NCI-H2081 (cell line): ENCODE measurements at places on chromosomes 1 and 21.

GRCh38 chr1:75087278-75087677 lies 46.9 kb upstream of the LHX8 start:
- DNase-seq: no peak

DNA sequence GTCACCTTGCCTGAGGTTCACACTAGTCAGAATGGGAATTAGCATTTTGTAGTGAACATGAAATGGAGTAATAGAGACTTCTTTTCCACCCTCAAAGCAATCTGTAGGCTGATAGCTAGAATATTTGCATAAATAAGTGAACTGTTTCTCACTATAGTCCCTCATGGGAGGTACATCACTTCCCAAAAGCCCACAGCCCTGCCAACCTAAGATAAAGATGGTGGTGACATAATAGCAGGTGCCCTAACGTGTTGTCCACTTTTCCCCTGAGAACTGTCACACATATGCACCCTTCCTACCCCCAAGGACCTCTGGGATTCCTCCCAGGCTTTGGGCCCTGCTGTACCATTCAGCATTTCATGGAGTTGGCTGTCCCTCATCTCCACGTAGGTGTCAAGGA lies 4.4 kb downstream of the TMEM35B start:
- DNase-seq: no peak

DNA sequence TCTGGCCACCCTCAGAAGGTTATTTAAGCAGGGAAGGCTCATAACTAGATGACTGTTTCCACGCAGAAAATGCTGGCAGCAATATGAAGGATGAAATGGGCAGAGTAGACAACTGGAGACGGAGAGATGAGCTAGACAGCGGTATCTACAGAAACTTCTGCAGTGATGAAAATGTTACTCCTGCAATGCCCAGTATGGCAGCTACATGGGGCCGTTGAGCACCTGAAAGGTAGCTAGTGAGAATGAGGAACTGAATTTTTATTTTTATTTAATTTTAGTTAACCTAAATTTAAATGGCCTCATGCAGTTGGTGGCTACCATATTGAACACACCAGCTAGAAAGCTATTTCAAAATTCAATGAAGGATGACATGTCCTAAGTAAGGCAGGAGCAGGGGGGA lies 27.3 kb downstream of the SIPA1L2 start:
- DNase-seq: no peak

- peak; percentile 76 for DNase-seq
Measured at GRCh38 chr1:2199042-2199810, 4.7 kb upstream of the FAAP20 start.

- no peak for DNase-seq
Measured at GRCh38 chr1:244273845-244274619, 177.7 kb downstream of the ADSS2 start.

DNA sequence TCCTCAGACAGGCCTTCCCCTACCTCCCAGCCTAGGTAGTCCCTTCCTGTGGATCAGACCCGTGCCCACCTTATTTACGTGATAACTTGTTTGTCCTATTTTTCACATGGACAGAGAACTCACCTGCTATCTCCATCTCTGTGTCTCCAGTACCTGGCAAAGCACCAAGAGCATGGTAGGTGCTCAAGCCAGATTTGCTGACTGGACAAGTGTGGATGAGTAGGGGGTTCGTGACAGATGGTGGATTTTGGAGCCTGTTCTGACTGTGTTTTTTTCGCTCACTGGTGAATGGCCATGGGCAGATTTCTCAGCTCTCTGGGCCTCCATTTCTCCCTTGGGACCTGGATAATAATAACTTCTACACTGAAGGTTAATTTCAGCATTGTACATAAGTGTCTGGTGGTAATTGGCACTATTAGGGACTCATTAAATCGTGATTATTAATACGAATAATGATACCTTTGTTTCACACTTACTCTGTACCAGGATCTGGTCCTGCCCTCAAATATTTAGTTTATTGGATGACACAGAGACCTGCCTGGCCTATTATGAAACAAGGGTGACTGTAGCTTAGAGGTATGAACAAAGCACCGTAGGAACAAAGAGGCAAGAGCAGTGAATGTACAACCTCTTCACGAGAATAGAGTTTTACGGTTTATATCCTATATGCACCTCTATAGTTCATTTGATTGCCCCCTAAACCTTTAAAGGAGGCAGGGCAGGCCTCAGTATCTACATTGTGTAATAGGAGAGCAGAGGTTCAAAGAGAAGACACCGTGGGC lies 24.5 kb upstream of the SLC26A9 start:
- DNase-seq: no peak

- no peak for DNase-seq
Measured at GRCh38 chr1:160471253-160471652, 51.8 kb downstream of the SLAMF6 start.

- no peak for DNase-seq
Measured at GRCh38 chr1:160451119-160451858, 50.9 kb downstream of the VANGL2 start.

- DNase-seq: no peak
Measured at GRCh38 chr1:40036574-40036973, 4.0 kb upstream of the CAP1 start.

DNA sequence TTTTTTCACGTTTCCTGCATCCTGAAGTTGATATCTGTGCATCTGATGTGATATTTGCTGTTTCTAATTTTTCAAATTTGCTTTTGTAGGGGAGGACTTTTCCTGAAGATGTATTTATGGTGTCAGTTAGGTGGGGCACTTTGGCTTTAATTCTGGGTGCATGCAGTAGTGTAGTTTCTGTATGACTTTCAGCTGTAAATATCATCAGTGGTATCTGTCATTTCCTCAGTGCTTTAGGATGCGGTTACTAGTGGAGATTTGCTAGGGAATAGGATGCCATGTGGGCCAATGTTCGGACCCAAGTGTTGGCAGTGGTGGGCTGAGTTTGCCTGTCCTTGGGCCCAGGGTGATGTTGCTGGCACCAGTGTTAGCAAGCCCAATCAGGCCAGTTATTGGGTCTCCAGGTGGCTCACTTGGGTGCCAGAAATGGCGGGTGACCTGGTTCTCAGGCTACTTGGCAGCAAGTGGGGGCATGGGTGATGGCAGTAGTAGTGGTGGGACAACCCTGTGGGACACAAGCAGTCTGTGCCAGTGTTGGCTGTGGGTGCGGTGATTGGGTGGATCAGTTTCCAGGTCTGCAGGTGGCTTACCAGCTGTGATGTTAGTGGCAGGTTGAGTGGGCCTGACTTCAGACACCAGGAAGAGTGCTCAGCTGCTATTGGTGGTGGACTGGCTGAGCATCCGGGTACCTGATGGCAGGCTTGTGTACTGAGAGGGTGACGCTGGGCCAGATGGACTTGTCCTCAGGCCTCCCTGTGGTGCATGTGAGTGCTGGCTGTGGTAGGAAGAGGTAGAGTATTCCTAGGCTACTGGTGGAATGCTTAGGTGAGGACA lies 24.4 kb downstream of the CD55 start:
- DNase-seq: no peak

- DNase-seq: no peak
Measured at GRCh38 chr21:27584256-27584655, 617.4 kb upstream of the ADAMTS5 start.

GRCh38 chr1:10510520-10511493 lies 36.1 kb downstream of the PEX14 start:
- peak; percentile 35 for DNase-seq

DNA sequence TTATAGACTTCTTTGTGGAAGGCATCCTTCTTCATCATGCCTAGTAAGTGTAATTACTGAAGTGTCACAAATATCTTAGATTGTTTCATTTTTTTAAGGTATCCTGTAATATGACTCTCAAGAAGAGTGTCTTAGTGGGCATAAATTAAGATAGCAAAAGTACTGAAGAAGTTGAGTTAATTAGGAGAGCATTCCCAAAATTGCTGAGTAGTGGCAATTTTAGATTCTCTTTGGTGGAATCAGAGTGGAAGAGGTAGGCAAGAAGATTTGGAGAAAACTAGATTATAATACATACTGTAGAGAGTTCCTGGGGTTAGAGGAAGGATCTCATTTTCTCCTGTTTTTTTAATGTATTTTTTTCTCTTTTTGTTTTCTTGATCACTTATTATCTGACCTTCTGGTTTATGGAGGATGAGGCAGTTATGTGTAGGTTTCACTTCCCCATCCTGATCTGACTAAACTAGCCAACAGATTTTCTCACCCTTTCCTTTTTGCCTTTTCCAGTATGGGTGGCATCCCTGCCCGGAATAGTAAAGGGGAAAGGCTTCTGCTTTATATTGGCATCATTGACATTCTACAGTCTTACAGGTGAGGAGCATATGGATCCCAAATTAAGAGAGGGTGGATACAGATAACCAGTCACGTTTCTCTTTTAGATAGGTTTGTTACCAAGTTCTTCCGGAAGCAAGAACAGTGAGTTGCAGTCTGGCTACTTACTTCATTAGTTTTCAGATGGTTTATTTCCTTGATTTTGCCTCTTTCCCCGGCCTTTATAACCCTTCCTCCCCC lies 16.7 kb upstream of the PSMD4 start:
- DNase-seq: no peak

DNA sequence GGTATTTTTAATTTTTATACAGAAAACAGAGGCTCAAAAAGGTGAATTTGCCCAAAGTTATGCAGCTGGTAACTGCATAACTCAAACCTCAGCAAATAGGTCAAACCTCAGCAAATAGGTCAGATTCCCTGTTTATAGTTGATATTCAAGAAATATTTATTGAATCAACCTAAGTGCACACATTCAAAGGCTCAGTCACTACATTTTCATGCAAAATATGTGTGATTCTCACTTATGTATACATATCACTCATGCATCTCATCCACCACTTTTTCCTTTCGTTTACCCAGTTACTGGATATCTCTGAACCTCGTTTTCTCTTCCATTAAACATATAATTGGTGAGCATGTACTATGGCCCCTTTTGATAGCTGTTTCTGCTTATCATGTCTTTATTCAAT lies 158.3 kb upstream of the C1orf21 start:
- DNase-seq: no peak

GRCh38 chr1:172112576-172112975 lies 271.3 kb downstream of the DNM3 start:
- no peak for DNase-seq

- DNase-seq: no peak
Measured at GRCh38 chr1:228369608-228370438, 36.8 kb downstream of the TRIM11 start.

- no peak for DNase-seq
Measured at GRCh38 chr1:192439373-192440025, 122.7 kb downstream of the RGS21 start.

GRCh38 chr1:31781756-31782371 lies 17.7 kb upstream of the ADGRB2 start:
- no peak for DNase-seq

DNA sequence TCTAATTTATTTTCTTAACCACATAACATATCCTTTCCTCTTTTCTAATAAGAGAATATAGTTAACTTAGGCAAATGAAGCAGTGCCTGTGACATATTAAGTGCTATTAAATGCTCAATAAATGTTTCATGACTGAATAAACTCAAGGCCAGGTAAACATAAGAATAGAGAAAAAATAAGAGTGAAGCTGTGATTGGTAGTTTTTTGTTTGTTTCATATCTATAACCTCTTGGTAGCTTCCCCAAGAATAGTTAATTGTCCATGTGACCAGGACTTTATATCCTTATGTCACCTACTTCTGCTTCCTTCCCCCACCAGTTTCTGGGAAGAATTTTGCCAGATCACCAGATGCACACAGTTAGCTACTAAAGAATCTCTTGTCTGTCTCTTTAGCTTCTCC lies 295.1 kb upstream of the ST6GALNAC5 start:
- no peak for DNase-seq

GRCh38 chr1:233336554-233337456 lies 9.3 kb downstream of the MAP3K21 start:
- DNase-seq: no peak

- no peak for DNase-seq
Measured at GRCh38 chr1:42971841-42972291, 13.2 kb upstream of the SLC2A1 start.

DNA sequence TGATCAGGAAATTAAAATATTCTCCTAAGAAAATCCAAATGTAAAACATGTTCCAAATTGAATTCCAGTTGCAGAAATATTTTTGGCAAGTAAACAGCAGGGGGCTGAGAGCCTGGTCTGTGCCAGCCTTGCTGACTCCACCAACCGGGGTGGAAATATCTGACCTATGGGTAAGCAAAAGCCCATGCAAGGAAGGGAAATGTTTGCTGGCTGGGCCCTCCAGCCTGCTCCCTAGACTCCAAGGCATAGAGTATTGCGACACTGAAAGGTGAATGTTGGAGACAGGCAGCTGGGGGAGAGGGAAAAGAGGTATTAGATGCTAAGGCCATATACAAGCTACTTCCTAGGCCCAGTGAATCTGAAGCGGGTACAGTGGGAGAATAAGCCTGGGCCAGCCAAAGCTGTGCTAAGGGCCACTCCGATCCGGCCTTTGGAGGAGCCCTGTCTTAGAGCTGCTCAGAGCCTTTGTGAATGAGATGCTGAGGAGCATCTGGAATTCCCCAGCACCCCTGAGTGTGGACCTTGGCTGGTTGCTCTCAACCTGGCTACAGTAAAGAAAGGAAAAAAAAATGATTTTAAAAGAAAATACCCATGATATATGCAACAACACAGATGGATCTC lies 24.9 kb upstream of the ATP1B1 start:
- DNase-seq: no peak

- no peak for DNase-seq
Measured at GRCh38 chr1:64915381-64916274, 50.7 kb downstream of the JAK1 start.

DNA sequence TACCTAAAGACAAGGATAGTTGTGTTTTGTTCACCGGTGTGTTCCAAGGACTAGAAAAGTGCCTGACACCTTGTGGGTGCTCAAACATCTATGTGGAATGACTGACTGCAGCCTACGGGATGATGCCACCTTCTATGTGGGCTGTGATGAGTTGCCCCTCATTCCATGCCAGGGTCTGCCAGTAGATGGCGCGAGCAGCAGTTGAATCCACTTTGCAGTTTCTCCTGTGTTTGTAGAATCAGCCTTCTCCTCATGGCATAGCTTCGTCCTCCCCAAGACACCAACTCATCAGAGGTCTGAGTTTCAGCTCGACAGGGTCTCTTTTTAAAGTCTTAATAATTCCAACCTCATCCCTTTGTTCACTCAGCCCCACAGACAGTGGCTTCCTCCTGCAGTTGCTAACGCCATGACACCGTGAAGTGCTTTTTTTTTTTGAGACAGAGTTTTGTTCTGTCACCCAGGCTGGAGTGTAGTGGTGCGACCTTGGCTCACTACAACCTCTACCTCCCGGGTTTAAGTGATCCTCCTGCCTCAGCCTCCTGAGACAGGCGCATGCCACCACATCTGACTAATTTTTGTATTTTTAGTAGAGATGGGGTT lies 133.7 kb downstream of the CAPN8 start:
- peak; percentile 60 for DNase-seq
